ENCODE measurements at places on chromosomes 1 and 21. TPM values are rescaled to one million over a fixed set of nuclear protein-coding genes. Genes with fewer than 3 reads are reported as not detected.
A peak's percentile ranks its signal among the peaks of the same experiment; 100 is the strongest.

GRCh38 chr1:16351994-16352841 is at the start of gene FBXO42:
FBXO42 (minus strand) TSS chr1:16352480; CDS start chr1:16315418, 37,062 bp downstream.
- peaks cover 12% of the 10 kb centered on the region for H3K4me1 ChIP-seq
- H3K36me3 ChIP-seq = no peaks in the 10 kb centered on the region
- peak; percentile 93 for DNase-seq

- H3K4me3 ChIP-seq = no peak overlapping the region
- H3K4me1 ChIP-seq = no peaks in the 10 kb centered on the region
- no peaks in the 10 kb centered on the region for H3K36me3 ChIP-seq
- H3K27ac ChIP-seq = no peak overlapping the region
Observed at GRCh38 chr1:36523850-36524249, 41.1 kb upstream of the CSF3R start.

- DNase-seq = no peak
- no peak overlapping the region for H3K4me3 ChIP-seq
- H3K27me3 ChIP-seq = peaks cover 6% of the 10 kb centered on the region
- H3K36me3 ChIP-seq = no peaks in the 10 kb centered on the region
- no peak overlapping the region for H3K27ac ChIP-seq
Observed at GRCh38 chr1:87121711-87122163, 206.9 kb upstream of the LMO4 start.

The ESPN gene
- 54.0 TPM for total RNA-seq

DNA sequence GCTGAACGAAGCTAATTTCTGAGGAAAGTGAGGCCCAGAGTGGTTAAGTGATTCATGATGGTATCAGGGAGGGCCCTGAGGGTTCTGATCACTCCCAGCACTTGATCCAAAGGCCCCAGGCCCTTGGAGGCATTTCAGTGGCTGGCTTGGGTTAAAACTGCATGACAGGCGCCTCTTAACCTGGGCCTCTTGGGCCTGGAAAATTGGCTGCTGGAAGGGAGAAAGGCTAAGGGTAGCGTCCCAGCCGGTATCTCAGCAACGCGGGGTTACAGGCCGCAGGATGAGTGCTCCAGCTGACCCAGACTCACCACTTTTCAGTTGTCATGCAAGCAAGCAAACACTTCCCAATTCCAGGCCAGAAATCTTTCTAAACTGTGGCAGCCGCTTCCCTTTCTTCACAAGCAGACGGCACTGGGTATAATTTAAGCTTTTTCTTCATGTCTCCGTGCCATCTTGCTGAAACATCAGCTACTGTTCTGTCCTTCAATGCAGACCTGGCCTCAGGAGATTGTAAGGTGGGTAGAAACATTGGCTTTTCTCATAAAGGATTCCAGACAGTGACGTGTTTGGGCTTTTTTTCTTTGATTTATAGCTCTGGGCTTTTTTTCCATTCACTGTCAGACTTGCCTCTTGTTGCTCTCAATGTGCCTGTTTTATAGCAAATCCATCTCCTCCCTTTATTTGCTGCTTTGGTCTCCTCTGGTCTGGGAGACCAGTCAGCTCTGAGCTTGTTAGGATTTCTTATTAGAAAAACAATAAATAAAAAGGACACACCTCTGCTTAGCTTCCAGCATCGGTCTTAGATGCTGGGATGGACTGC is 229.1 kb downstream of the KCNJ6 start:
- H3K4me3 ChIP-seq = no peak overlapping the region
- DNase-seq = no peak
- no peaks in the 10 kb centered on the region for H3K36me3 ChIP-seq
- peaks cover 3% of the 10 kb centered on the region for H3K27me3 ChIP-seq

DNA sequence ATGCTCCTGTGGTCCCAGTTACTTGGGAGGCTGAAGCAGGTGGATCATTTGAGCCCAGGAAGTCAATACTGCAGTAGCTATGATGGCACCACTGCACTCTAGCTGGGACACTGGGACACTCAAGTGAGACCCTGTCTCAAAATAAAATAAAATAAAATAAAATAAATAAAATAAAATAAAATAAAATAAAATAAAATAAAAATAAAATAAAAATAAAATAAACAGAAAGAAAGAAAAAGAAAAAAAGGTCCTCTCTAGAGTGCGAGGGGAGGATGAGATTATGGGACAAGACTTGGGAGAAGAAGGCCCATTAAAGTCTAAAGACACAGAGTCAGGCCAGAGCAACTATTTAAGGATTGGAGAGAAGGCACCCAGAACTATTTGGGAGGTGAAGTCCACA is 172.5 kb downstream of the IER5 start:
- no peak overlapping the region for H3K27ac ChIP-seq
- H3K27me3 ChIP-seq = peaks cover 31% of the 10 kb centered on the region
- no peaks in the 10 kb centered on the region for H3K4me1 ChIP-seq
- H3K4me3 ChIP-seq = no peak overlapping the region

DNA sequence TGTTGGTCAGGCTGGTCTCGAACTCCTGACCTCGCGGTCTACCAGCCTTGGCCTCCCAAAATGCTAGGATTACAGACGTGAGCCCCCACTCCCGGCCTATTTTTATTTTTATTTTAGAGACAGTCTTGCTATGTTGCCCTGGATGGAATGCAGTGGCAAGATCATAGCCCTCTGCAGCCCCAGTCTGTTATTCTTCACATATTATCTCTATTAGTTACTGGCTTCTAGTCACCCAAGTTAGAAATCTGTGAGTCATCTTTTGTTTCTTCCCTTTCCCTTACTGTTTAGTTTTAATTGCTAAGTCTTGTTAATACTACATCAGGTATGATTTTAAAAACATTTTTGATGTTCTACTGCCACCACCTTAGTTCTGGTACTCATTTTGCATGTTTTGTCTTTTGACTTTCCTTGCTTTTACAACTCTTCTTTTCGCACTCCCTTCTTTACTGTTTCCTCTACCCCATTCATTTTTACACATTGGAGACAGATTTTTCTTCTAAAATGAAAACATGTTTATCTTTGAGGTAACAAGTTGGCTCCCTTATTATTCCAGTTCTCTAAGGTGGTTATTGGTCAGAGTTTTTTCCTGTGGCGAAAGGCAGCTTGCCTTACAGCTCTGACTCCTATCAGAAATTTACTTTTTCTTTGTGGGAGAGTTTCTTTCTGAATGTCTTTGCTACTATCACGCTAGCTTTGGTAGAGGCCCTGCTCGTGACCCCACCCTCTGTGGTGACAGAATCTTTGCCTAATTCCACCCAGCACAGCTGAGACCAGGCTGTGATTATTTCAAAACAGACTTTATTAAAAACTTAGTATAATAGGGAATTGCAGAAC is 19.5 kb downstream of the ZMYM4 start:
- no peak overlapping the region for H3K4me3 ChIP-seq
- peaks cover 6% of the 10 kb centered on the region for H3K4me1 ChIP-seq
- peaks cover 15% of the 10 kb centered on the region for H3K36me3 ChIP-seq
- H3K27ac ChIP-seq = no peak overlapping the region
- H3K27me3 ChIP-seq = no peaks in the 10 kb centered on the region

The CORT gene
- total RNA-seq = 1.0 TPM

- H3K27ac ChIP-seq = peak overlapping the region; percentile 47
- H3K36me3 ChIP-seq = peaks cover 9% of the 10 kb centered on the region
- peaks cover 36% of the 10 kb centered on the region for H3K4me1 ChIP-seq
- no peak for DNase-seq
Observed at GRCh38 chr1:164654200-164654599, 95.2 kb downstream of the PBX1 start.

The SAMD11 gene
- 53.9 TPM for total RNA-seq

DNA sequence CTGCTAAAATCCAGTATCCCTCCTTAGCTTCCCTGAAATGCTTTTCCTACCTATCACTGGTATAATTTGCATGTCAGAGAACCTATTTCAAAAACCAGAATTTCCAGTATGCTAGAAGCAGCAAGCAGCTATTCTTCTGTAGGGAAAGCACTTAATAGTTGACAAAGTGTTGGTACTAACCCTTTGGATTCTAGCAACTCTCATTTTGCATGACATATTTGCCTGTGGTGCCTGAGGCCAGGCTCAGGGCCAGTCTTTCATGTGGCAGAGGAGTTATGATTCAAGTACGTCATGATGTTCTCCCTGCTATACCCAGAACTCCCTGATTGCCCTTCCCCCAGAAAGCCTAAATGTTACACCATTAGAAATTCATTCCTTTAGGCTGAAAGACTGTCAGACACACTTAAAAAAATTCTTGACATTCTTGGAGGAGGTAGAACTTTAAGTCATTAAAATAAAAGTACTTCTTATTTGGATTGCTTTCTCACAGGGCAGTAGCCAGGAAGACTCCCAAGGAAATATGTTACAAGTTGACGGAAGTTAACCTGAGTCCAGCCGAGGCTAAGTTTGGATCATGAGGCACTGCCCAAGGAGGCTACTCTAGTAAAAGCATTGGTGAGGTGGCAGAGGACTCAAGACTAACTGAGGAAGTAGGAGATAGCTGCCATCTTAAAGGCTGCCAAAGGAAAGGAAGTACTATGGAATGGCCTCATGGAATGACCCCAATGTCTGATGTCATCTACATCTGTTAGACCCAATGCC is 298.4 kb upstream of the SPAG17 start:
- H3K4me1 ChIP-seq = peaks cover 21% of the 10 kb centered on the region
- peaks cover 9% of the 10 kb centered on the region for H3K27me3 ChIP-seq
- no peaks in the 10 kb centered on the region for H3K36me3 ChIP-seq
- no peak overlapping the region for H3K27ac ChIP-seq

DNA sequence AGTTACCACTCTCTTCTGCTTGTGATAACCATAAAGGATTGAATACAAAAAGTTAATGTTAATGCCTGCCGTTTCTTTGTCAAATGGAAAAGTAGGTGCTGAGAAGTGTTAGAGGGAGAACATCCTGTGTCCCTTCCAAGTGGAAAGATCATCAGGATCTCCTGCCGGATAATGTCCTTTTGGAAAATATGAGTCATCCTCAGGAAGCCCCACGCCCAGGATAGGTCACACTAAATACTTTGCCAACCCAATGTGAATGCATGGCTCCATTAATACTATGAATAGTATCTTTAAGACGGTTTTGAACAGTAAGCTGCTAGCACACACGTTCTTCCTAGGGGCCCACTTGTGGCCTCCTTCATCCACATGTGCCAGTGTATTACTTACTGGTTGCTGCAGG is 279.5 kb downstream of the ZNF326 start:
- no peak overlapping the region for H3K4me3 ChIP-seq
- no peaks in the 10 kb centered on the region for H3K36me3 ChIP-seq
- H3K27ac ChIP-seq = no peak overlapping the region
- no peak for DNase-seq
- no peaks in the 10 kb centered on the region for H3K27me3 ChIP-seq

GRCh38 chr1:39508857-39509305 is 17.4 kb downstream of the BMP8A start:
- no peak for DNase-seq
- no peak overlapping the region for H3K4me3 ChIP-seq
- H3K27ac ChIP-seq = no peak overlapping the region
- H3K4me1 ChIP-seq = peaks cover 6% of the 10 kb centered on the region
- H3K36me3 ChIP-seq = no peaks in the 10 kb centered on the region

DNA sequence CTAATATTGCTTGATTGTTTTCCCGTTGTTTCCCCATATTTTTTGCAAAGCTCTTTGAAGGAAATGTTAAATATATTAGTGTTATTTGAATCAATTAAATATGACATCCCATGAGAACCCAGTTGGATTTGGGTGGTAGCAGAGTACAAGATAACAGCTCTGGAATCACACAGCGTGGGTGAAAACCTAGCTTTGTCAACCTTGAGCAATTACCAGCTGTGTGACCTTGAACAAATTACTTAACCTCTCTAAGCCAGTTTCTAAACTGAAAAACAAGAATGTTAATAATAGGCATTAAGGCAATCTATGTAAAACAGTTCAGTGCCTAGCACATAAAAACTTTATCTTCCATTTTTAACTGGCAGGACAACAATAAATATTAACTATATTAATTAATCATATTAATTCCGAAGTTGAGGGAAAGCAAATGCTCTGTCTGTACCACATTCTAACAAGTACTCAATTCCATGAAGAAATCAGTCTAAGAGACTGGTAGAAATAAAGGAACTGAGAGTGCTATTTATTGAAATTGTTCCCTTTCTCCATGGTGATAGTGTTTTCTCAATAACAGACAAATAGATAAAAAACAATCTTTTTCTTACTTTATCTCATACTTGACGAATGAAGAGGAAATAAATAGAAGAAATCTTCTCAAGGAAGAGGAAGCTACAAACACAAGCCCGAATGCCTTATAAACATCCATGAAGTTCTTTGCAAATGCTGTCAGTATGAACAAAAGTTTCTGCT is 27.0 kb downstream of the DNASE2B start:
- peaks cover 9% of the 10 kb centered on the region for H3K4me1 ChIP-seq
- no peak overlapping the region for H3K4me3 ChIP-seq
- DNase-seq = no peak
- H3K36me3 ChIP-seq = peaks cover 10% of the 10 kb centered on the region
- no peak overlapping the region for H3K27ac ChIP-seq
- no peaks in the 10 kb centered on the region for H3K27me3 ChIP-seq

GRCh38 chr1:25008192-25008485 is 78.1 kb upstream of the RUNX3 start:
- H3K27me3 ChIP-seq = peaks cover 29% of the 10 kb centered on the region
- H3K4me3 ChIP-seq = no peak overlapping the region
- H3K27ac ChIP-seq = no peak overlapping the region
- no peak for DNase-seq
- H3K4me1 ChIP-seq = peaks cover 4% of the 10 kb centered on the region

The CLDN14 gene
- not detected for total RNA-seq

The NHLH1 gene
- 0.96 TPM for total RNA-seq

The F3 gene
- 95.0 TPM for total RNA-seq

DNA sequence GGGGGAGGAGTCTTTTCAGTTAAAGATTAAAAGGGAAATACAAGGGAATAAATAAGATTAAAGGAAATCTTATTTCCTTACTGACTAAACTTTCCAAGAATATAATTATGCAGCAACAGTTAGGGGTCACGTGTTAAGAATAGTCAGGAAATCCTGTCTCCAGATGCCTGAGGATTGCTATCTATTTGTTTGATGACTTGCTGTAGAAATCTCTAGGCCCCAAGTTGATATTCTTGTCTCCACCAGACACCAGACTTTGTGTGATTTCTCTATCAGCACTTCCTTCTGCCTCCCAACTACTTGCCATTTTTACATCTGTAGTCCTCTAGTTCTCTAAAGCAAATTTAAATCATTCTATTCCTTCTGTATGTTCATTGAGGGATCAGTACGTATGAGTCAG is 77.5 kb downstream of the RPAP2 start:
- H3K4me3 ChIP-seq = no peak overlapping the region
- H3K4me1 ChIP-seq = peaks cover 6% of the 10 kb centered on the region
- H3K27ac ChIP-seq = no peak overlapping the region
